ENCODE measurements at places on chromosomes 13 and 19.

DNA sequence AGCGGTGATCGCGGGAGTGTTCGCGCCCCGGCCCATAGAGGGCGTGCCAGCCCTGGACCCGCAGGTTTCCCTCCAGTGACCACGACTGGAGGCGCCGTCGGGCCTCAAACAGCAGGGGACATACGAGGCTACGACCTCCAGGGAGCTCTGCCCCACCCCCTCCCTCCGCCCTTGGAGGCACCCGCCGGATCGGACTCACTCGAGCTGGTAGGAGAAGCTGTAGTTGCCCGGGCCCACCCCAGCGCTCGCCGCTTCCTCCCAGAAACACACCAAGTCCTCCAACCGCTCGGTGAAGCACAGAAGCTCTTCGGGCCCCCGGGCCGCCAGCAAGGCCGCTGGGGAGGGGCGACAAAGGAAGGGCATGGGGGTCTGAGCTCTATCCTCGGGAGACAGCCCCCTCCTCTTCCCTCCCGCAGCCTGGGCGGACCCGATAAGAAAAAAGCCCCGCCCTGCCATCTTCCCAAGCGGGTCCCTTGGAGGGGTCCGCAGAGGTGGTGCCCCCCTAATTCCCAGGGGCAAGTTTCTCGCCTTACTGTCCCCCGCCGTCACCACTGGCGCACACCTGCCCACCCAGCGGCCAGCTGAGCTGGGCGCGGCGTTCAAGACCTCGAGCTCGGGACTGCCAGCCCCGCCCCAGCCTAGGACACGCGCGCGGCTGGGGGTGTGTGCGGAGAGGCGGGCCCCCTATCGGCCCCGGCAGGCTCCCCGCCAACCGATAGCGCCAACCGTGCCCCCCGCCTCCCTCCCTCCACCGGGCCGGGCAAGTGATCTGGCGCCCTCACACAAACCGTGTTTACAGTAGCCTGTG is 1.0 kb downstream of the EPOR start:
- DNase-seq, result no peak

- peak; percentile 42 for DNase-seq
Observed at GRCh38 chr13:94548821-94549231, 47.1 kb downstream of the TGDS start.

GRCh38 chr19:29013325-29013724 is 199.6 kb downstream of the UQCRFS1 start:
- DNase-seq, result no peak

DNA sequence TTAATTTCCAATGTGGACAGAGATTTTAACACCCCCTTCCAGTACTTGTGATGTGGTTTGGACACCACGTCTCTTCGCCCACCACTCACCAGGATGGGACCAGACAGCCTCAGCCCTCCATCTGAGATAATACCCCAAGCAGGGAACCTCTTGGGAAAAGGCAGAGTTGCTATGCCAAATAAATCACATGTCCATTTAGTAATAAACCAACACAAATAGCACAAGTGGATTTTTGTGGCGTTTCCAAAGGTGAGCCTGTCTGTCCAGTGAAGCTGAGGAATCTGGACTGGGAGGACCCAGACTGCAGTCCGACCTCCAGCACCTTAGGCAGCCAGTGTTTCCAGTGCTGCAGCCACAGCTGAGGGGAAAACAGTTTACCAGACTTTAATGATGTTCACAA is 34.1 kb upstream of the GAS6 start:
- DNase-seq, result no peak

GRCh38 chr13:53200498-53201453 is 172.2 kb downstream of the OLFM4 start:
- DNase-seq, result no peak

- no peak for DNase-seq
Observed at GRCh38 chr13:30510811-30511371, 45.2 kb upstream of the HMGB1 start.

- DNase-seq, result no peak
Observed at GRCh38 chr19:33293255-33294057, 8.9 kb downstream of the CEBPA start.

- DNase-seq, result no peak
Observed at GRCh38 chr13:23889615-23890607, 711 bp upstream of the MIPEP start.

- no peak for DNase-seq
Observed at GRCh38 chr13:27203854-27204253, 32.2 kb upstream of the USP12 start.

DNA sequence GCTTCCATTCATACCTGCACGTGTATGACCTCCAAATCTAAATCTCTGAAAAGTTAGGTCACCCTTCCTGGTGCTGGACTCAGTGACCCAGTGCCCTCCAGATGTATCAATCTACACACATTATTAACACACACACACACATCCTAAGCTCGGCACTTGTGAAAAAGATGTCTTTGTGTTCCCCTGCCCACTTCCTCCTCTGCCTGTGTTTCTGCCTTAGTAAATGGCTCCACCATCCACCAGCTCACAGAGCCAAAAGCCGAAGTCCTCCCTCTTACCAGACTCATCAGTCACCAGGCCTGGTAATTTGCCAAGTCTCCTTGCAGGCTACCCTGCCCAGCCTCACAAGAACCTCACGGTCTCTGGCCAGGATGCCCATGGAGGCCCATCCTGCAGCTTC is 131.5 kb downstream of the SHISA2 start:
- no peak for DNase-seq
